ENCODE measurements at places on chromosomes 1 and 21.

- DNase-seq: no peak
These were observed 1.1 kb downstream of the GFI1 start for GRCh38 chr1:92485381-92486250.

GRCh38 chr1:16442941-16443340 is 2.4 kb downstream of the NECAP2 start:
- no peak for DNase-seq

GRCh38 chr1:159828176-159828575 is 1.5 kb downstream of the SLAMF8 start:
- no peak for DNase-seq

GRCh38 chr1:84141182-84142003 is 2.7 kb upstream of the PRKACB start:
- no peak for DNase-seq

GRCh38 chr1:64703600-64703999 is 41.3 kb upstream of the RAVER2 start:
- no peak for DNase-seq

DNA sequence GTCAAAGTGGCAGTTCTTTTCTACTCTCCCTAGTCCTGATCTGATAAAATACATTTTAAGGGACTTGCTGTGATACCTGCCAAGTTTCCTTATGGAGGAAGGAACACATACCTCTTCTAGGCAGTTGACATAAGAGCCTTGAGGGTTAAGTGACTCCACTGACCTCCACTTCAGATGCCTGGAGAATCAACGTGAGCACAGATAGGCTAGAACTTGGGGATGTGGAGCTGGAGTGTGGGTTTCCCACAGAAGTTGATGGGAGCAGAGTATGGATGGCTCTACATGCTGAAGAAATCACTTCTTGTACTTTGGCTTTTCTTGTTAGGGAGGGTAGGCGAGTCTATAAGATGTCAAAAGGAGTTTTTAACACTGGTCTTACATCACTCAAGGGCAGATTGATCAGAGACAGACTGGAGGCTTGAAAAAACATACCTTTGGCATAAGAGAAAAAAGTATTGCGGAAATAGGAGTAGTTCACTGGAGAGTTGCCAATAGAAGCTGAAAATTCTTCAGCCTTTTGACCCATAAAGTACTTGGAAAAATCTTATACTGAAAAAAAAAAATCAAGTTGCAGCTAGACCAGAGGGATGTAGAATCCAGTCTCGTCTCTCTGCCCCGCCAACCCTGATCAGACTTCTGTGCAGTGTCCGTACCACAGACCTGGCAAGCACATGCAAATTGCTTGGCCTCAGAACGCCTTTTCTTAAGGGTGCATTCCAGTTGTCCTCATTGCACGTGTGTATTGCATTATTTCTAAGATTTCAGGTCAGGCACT is 5.5 kb downstream of the RHOU start:
- DNase-seq: peak; percentile 23

DNA sequence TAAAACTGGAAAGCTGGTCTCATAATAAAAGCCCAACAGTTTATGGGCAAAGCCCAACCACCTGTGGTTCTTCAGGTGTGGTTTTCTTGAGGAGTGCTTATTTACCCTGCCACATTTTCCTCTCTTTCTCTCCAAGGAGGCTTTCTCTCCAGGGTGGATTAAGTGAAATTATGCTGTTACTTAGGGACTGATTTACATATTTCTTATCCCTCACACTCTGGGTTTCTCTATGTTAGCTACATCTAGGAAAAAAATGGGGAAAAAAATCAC is 4.8 kb downstream of the TBX19 start:
- no peak for DNase-seq

- DNase-seq: no peak
These were observed 45.1 kb downstream of the GRIK3 start for GRCh38 chr1:36989241-36989640.

DNA sequence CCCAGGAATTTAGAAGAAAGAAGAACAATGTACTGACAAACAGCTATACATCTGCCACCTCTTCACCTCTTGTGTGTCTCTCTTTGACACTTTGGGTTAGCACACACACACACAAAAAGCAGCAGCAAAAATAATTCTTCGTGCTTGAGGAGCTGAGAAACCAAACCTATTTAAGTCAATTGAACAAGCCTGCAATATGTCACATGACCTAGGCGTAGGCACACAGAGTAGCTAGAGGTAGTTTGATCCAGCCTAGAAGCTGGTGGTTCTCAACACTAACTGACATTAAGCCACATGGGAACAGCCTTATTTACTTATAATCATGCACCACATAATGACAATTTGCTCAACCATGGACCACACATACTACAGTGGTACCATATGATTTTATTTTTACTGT is 32.3 kb downstream of the RRAGC start:
- DNase-seq: no peak

- DNase-seq: no peak
These were observed 1.0 kb upstream of the TNNI1 start for GRCh38 chr1:201422436-201423030.

DNA sequence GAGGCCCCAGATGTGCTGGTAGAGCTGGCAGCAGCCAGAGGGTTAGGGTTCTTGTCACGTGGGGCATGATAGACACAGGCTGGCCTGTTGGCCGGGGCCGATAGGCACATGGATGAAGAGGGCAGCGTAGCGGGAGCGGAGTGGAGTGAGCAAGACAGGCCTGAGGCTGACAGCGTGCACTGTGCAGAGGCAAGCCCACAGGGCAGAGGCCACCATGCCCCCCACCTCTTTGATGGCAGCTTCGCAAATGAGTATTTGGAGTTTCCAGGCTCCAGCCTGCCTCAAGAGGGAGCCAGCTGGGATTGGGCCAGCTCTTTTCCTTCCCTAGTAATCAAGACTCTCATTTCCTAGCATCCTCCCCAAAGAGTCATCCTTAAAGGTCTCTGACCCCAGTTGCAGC is 43.5 kb downstream of the TMCC2 start:
- DNase-seq: no peak

DNA sequence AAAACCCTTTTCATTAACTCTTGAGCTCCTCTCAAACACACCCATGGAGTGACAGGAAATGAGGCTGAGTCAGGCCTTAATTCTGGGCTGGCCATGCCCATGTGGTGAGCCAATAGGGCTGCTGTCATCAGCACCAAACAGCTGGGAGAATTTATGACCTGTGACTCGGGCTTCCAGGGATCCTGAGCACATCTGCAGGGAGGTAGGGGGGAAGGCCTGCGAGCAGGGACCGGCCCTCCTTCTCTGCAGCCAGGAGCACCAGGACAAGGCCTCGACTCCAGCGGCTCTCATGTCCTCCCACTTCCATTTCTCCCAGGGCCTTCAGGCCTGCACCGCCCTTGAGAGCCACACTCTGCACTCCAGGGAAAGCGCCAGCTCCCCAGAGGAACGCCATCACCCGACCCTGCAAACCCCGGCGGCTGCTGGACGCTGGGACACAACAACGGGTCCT is 14.6 kb downstream of the RIPK4 start:
- DNase-seq: peak; percentile 24

DNA sequence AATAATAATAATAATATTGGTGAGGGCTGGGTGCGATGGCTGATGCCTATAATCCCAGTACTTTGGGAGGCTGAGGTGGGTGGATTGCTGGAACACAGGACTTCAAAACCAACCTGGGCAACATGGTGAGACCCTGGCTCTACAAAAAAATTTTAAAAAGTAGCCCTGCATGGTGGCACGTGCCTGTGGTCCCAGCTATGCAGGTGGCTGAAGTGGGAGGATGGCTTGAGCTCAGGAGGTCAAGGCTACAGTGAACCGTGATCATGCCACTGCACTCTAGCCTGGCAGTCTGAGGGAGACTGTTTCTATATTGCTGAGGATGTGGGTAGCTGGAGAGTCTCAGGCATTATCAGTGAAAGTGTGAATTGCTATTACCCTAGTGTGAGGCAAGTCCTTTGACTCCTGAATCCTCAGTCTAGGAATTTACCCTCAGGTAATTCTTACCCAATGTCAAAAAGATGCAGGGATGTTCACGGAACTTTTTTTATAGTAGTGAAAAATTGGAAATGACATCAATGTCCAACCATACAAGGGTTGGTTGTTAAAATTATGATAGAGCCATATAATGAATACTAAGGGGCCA is 61.8 kb upstream of the RPL11 start:
- no peak for DNase-seq

DNA sequence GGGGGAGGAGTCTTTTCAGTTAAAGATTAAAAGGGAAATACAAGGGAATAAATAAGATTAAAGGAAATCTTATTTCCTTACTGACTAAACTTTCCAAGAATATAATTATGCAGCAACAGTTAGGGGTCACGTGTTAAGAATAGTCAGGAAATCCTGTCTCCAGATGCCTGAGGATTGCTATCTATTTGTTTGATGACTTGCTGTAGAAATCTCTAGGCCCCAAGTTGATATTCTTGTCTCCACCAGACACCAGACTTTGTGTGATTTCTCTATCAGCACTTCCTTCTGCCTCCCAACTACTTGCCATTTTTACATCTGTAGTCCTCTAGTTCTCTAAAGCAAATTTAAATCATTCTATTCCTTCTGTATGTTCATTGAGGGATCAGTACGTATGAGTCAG is 77.5 kb downstream of the RPAP2 start:
- DNase-seq: no peak

- no peak for DNase-seq
These were observed 69.4 kb downstream of the SLC30A10 start for GRCh38 chr1:219858980-219859379.

- DNase-seq: no peak
These were observed 49.8 kb upstream of the FBXO28 start for GRCh38 chr1:224064150-224064549.

- DNase-seq: peak; percentile 17
These were observed 21.1 kb downstream of the FYB2 start for GRCh38 chr1:56798053-56798471.

- no peak for DNase-seq
These were observed 599.8 kb upstream of the CXADR start for GRCh38 chr21:16913010-16913409.

DNA sequence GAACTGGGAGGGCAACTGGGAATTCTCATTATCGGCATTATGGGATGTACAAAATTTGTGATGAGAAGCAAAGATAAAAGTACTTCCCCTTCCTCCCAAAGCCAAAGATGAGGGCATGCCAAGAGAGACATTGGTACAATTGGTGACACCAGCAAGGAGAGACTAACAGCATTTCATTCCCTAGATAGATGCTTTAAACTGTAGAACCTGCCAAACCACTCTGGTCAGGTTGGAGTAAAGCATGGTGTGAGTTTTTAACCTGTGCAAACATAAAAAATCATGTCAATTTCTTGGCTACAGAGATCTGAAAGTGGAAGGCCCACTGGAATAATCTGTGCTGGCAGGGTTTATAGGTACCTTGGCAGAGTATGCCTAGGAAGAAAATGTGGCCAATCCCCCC is 19.4 kb downstream of the CTXND2 start:
- no peak for DNase-seq

DNA sequence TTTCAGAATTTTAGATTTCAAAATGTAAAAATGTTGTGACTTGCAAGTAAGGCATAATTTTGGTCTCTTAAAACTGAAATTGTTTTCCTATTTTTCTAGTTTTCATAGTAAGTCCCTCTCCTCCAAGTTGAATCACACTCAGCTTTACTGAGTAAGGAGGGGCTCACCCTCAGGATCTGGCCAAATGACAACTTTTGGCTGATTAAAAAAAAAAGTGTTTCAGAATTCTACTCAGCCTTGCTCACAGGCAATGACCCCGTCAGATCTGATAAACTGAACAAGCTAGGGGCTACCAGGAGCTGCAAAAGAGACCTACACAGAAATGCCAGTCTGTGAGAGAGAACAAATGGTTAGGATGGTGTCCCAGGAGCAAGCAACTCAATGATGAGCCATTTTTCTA is 159.8 kb downstream of the PBX1 start:
- DNase-seq: peak; percentile 28

DNA sequence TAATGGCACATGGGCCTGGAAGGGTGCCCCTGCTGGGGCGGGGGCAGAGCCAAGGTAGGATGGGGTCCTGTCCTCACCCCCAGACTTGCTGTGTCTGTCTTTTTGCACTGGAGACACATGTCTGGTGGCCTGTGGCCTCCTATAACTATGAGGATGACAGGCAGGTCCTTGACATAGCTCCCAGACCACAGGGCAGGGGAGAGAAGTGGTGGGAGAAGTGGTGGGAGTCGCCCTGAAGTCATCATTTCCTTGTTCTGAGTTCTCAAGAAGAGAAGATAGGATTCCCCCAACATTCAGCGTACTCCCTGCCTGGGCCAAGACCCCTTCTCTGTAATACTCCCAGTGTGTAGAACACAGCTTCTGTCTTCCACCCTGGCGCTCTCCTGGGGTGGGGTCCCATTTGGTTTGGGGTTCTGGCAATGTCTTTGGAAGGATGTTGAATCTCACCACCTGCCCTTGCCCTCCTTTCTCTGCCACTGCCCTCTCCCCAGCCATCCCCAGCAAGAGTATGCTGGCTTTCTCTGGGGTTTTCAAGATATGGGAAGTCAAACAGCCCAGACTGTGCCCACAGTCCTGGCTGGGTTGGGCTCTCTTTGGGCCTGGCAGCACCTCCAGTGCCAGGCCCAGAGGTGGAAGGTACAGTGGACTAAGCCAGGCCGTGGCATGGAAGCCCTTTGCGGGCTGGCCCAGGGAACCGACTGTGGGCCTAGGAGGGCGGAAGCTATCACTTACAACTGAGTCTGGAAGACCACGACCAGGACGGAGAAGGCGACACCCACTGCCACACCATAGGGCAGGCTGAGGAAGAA is 19.4 kb downstream of the SLC26A9 start:
- DNase-seq: no peak

DNA sequence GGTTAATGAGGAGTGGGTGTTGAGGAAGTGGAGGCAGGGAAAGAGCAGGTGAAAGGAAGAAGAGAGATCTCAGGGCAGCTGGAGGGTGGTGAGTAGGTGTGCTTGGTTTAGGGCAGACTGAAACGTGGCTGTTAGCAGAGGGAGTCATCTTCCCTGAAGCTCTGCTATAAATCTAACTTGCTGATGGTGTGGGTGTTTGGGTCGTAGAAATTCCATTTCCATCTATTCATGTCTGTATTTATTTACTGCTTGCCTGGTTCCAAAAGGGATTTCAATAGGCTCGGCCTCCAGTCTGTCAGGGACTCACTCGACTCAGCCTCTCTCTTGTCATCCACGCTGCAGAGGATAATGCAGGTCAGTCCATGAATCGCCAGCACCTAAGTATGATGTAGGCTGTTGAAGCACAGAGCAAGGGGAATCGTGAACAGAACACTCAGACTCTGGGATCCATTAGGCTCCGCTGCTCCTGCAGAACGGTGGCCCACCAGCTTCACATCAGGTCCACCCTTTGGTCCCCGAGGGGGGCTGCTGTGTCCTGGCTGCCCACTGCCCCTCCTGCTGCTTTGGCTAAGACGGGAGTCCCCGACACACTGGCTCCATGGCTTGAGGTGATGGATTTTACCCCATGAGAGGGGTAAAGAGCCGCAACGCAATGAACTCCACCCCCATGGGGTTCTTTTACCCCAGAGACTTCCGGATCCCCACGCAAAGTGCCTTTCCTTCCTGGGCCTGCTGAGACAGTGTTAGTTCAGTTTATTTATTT is 156.2 kb downstream of the RHOU start:
- DNase-seq: peak; percentile 91

DNA sequence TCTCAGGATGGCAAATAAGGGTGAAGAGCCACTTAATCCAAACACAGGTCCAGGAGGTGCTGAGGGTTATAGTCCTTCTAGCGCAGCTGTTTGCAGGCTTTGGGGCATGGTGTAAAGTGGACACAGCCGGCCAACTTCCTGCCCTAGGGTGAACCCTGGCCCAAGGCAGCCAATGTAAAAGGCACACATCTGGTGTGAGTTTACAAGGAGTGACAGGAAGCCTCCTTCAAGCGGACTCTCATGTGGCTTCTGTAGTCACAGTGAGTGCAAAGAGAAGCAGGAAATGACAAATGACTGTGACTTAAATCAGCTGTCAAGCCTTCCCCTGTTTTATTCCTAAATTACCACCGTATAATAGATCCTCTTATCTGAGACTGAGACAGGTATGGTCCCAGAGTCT is 213.0 kb downstream of the CRB1 start:
- DNase-seq: no peak

Data from amniotic epithelial cell (primary cell).